ENCODE measurements at places on chromosomes 11 and 22. TPM values are rescaled to one million over a fixed set of nuclear protein-coding genes. Genes with fewer than 3 reads are reported as not detected.

OR5T1 gene
- total RNA-seq = not detected

PAFAH1B2 gene
- total RNA-seq = 18.1 TPM

OR5T2 gene
- not detected for total RNA-seq

DYNC2H1 gene
- total RNA-seq = 4.5 TPM

HEPHL1 gene
- not detected for total RNA-seq

MPEG1 gene
- total RNA-seq = 7.4 TPM

MRPL16 gene
- total RNA-seq = 23.7 TPM

ZNF214 gene
- 1.1 TPM for total RNA-seq

PANX3 gene
- not detected for total RNA-seq

SCGB2A2 gene
- not detected for total RNA-seq

CSNK1E gene
- total RNA-seq = 93.7 TPM

DENND6B gene
- 22.7 TPM for total RNA-seq

PLA2G3 gene
- total RNA-seq = not detected

IL18BP gene
- total RNA-seq = 29.9 TPM

Measured in transverse colon (tissue), 4 donors.